ENCODE measurements at places on chromosomes 6 and 20.

DNA sequence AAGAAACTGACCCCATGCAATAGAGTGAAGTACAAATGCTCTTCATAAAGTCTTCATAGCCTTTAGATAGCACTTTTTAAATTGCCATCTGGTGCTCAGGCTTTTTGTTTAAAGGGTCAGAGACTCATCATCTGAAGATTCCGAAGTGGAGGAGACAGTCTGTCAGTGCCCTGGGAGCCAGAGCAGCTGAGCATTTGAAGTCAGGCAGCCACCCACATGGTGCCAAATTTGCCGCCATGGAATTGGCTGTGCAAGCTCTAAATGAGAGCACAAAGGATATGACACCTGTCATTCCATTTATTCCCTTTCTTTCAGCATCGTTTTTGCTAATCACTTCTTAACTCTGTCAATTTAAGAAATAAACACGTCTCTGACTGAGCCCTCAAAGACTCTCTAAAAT is 32.8 kb upstream of the CEP162 start:
- peak; percentile 96 for DNase-seq

DNA sequence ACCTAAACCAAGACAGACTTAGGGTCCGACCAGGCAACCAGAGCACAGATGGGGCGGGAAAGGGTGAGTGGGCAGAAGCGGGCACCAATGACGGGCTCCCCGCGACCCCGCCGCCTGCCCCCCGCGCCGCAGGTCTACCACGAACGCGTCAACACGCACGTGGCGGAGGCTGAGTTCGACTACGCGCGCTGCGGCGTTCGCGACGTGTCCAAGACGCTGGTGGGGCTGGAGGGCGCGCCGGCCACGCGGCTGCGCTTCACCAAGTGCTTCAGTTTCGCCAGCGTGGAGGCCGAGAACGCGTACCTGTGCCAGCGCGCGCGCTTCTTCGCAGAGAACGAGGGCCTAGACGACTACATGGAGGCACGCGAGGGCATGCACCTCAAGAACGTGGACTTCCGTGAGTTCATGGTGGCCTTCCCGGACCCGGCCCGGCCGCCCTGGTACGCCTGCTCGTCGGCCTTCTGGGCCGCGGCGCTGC is 5.1 kb downstream of the TMEM151B start:
- no peak for DNase-seq

DNA sequence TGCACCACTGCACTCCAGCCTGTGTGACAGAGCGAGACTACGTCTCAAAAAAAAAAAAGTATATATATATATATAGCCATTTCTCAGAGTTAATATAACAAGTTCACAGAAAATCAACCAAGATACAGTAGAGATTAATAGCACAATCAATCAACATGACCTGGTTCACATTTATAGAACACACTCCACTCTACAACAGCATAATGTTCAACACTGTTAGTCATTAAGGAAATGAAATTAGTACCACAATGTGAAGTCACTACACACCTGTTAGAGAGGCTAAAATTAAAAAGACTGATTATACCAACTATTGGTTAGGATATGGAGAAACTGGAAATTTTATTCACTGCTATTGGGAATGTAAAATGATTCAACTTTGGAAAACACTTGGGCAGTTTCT is 387.7 kb downstream of the QKI start:
- DNase-seq = no peak

DNA sequence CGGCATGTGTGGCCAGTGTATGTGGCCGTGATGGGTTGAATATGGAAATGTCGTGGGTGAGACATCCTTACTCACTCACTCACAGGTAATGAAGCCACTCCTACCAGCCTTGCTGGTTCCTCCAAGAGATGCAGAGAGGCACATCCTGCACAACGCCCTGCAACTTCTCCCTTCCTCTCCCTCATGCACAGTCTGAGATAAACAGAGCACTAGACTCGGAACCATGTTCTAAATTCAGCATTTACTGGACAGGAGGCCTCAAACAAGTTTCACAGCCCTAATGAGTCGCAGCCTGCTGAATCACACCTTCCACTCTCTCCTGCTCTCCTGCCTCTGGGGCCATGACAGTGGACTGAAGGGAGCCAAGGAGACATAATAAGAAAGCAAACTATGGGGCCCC is 91.2 kb downstream of the ISM1 start:
- no peak for DNase-seq

- DNase-seq = no peak
Measured at GRCh38 chr6:71466362-71466761, 177.8 kb downstream of the OGFRL1 start.

GRCh38 chr20:32444474-32445220 is 86.5 kb downstream of the ASXL1 start:
- DNase-seq = peak; percentile 75

GRCh38 chr6:33116417-33116816 is 40.6 kb downstream of the HLA-DPB1 start:
- DNase-seq = no peak

DNA sequence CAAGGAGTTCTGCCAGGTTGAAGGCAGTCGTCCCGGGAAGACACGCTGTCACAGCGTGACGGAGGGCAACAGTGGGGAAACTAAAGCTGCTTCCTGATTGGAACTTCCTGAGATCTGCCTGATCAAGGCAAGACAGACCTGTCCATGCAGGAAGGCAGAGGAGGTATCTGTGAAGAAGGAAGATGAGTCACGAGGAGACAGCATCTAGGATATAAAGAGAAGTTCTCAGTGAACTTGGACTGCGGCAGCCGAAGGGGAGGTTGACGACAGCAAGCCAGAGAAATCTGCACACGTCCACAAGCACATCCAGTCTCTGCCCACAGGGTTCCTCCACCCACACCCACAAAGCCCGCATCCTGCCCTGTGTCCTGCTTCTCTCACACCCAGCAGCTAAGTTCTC is 38.6 kb downstream of the PREP start:
- DNase-seq = no peak

- no peak for DNase-seq
Measured at GRCh38 chr6:25175681-25176080, 103.5 kb upstream of the CARMIL1 start.

- no peak for DNase-seq
Measured at GRCh38 chr6:3623451-3624249, 127.9 kb downstream of the PXDC1 start.

DNA sequence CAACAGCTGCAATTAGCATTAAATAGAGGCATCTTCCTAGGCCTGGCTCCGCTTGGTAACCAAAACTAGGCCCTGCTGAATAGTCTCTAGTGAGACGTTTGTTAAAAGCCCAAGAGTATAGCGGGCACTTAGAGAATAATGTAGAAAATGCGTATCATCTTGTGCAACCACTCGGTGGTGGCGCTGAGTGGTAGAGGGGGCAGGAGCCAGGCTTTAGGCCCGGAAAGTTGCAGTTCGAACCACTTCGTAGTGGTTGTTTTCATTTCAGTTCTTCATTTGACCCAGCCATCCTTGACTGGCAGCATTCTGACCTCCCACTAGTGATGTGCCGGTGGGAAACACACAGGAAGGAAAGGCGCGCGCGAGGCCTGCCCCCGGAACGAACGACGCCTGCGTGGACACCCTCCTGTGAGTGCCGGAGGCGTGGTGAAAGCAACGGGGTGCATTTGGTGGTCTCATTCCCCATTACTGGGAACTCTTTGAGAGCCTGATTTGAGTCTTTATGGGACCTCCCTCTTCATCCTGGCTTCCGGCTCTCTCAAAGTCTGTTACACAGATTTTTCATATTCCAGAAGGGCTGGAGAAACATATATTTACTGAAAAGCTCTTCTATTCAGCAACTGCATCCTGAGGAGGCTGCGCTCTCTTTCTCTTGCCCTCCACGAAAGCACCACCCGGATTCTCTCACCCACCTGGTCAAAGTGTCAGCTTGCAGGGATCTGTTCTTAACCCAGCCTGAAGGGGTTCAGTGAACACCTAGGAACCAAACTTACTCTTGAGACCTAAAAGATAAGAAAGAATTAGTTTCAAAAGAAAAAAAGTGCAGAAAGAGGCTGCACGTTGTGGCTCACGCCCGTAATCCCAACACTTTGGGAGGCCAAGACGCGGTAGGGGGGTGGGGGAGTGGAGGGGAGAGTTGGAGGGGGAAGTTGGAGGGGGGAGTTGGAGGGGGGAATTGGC is 18.2 kb downstream of the GPX5 start:
- peak; percentile 52 for DNase-seq

GRCh38 chr6:24313251-24314141 is 44.4 kb downstream of the DCDC2 start:
- DNase-seq = no peak

DNA sequence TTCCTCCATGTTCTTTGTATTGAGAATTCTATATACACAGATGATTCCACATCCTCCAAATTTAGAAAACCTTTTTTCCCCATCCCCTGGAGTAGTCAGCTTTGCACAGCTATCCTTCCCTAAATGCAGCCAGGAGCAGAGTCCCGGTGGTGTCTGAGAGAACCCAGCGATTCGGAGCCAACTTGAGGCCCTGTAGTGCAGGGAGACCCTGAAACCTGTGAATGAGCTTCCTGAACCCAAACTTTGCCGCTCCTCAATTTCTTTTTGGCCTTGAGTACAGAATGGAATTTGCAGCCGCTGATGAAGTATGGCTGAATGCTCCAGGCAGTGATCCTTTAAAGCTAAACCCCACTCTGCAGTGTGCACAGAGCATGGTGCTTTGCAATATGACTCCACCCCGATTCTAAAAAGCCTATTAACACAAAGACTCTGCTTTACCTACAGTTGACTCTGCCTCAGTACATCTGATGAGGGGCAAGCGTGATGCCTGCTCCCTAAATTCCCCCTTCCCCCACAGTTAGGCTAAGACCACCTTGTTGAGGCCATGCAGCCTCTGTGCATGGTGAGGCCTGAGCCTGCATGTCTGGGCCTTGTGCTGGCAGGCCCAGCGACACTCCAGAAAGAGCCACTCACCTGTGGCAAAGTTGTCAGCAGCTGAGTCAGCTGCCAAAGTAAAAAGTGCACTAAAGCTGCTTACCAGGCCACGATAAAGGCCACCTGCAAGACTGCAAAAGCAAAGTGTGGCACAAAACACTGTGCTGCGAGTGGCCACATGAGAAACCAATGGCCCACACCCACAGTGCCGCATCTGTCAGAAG is 82.1 kb downstream of the PLEKHG1 start:
- DNase-seq = no peak

DNA sequence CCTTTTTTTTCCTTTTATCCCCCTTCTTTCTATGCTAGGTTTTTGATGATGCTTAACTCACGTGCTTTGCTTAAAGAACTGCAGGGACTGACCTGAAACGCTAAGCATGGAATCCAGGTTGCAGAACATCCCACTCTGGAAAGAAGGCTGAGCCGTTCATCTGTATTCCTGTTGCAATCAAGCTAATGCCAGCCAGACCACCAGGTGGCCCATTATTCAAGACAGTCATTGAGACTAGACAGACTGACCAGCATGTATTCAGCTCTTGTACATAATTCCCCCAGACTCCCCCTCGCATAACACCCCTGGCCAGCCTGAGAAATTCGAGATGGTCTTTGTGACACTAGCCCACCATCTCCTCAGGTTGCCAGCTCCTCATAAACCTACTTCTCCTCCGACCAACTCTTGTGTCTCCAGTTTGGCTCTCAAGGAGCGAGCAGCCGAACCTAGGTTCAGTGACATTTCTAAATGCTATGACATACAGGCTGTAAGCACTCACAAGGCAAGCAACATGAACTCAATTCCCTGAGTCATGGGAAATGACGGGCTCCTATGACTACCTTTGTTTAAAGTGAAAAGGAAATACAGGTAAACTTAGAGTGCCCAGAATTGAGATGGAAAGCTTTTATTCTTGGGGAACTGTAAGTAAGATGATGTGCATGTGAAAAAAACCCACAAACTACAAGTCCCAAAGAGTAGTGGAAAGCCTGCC is 309.3 kb upstream of the CDYL start:
- DNase-seq = peak; percentile 52

- DNase-seq = no peak
Measured at GRCh38 chr6:30750379-30750668, 6.0 kb upstream of the IER3 start.

- no peak for DNase-seq
Measured at GRCh38 chr6:133978896-133979240, 25.8 kb downstream of the TBPL1 start.

GRCh38 chr6:7021301-7021700 is 86.5 kb upstream of the RREB1 start:
- DNase-seq = no peak

DNA sequence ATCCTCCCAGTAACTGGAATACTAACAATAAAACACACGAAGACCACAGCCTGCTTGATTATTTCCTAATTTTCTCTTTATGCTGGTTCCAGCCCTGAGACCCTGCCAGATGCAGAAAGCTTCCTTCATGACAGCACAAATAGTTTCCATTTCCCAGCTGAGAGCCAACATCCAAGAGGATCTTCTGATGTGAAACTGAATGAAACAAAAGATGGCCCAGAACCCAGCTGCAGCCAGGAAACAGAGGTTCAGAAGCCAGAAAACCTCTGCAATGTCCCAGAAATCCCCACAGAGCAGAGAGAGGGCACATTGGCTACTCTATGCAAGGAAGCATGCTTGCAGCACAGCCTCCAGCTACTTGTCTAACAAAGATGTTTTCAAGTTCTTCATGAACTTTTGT is 61.8 kb upstream of the PLEKHG1 start:
- no peak for DNase-seq

Data from NCI-H524 (cell line).